ENCODE measurements at places on chromosomes 2 and 18. TPM values are rescaled to one million over a fixed set of nuclear protein-coding genes. Genes with fewer than 3 reads are reported as not detected.
A peak's percentile ranks its signal among the peaks of the same experiment; 100 is the strongest.

DNA sequence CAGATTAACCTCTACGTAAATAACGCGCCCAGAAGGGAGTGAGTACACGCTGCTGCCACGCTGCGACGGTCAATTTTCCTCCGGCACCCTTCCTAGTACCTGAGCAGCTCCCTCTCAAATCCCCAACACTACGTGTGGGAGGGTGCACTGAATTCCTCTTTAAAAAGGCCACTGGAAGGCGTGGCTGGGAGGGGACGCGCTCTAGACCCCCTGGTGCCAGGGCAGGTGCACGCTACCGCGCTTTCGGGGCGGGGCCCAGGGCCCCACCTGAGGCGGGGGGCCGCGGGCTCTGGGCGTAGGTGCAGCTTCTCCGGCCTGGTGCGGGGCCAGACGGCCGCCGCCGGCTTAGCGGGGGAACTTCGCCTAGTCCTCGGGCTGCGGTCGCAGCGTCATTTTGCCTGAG is 668 bp upstream of the ANKRD12 start:
- peak overlapping the region; percentile 97 for H3K4me3 ChIP-seq
- no peak for DNase-seq
- H3K36me3 ChIP-seq = peaks cover 27% of the 10 kb centered on the region
- H3K4me1 ChIP-seq = peaks cover 39% of the 10 kb centered on the region

DNA sequence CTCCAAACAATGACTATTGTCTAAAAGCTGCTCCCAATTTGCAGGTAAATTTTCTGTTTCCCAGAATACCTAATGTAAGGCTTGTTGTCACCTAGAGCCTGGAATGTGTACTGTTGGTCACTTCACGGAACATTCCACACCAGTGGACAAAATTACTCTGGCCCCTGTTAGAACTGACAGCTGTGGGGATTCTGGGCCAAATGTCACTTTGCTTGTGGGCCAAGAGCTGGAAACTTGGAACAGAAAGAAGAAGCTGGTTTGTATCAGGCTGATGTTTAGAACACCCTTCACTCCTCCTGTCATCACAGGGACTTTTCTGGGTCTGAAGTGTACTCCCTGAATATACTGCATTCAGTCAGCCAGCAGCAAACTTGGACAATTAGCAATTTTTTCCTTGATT is 495.6 kb upstream of the SYT4 start:
- H3K36me3 ChIP-seq = no peaks in the 10 kb centered on the region
- no peaks in the 10 kb centered on the region for H3K27me3 ChIP-seq
- no peak overlapping the region for H3K27ac ChIP-seq
- DNase-seq = no peak

DNA sequence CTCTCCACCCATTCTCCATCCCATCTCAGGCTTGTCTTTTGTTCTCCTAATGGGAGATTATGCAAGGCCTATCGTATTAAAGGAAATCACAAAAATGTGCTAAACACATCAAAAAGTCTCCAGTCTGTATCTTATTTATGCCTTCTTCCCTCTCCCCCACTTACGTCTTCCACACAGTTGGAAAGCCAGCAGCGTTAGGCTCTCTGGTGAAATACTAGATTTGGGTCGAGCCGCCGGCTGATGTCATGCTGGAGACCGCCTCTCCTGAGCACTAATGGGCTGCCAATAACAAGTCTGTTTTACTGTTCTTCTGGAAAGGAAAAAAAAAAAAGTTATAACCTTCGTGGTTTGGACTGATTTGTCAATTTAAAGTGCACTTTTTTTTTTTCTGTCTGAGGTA is 182.7 kb upstream of the SIX2 start:
- no peak overlapping the region for H3K4me3 ChIP-seq
- no peak overlapping the region for H3K27ac ChIP-seq
- no peaks in the 10 kb centered on the region for H3K4me1 ChIP-seq
- H3K36me3 ChIP-seq = no peaks in the 10 kb centered on the region
- H3K27me3 ChIP-seq = peaks cover 27% of the 10 kb centered on the region
- DNase-seq = no peak

GRCh38 chr2:159933040-159933726 is 129.2 kb downstream of the PLA2R1 start:
- no peak overlapping the region for H3K4me3 ChIP-seq
- DNase-seq = no peak
- peaks cover 4% of the 10 kb centered on the region for H3K27me3 ChIP-seq
- H3K4me1 ChIP-seq = peaks cover 4% of the 10 kb centered on the region
- H3K27ac ChIP-seq = no peak overlapping the region

GRCh38 chr2:75751824-75752468 is 41.2 kb upstream of the GCFC2 start:
- no peak overlapping the region for H3K27ac ChIP-seq
- no peaks in the 10 kb centered on the region for H3K4me1 ChIP-seq
- H3K27me3 ChIP-seq = peaks cover 3% of the 10 kb centered on the region
- H3K36me3 ChIP-seq = no peaks in the 10 kb centered on the region
- H3K4me3 ChIP-seq = no peak overlapping the region
- DNase-seq = no peak

DNA sequence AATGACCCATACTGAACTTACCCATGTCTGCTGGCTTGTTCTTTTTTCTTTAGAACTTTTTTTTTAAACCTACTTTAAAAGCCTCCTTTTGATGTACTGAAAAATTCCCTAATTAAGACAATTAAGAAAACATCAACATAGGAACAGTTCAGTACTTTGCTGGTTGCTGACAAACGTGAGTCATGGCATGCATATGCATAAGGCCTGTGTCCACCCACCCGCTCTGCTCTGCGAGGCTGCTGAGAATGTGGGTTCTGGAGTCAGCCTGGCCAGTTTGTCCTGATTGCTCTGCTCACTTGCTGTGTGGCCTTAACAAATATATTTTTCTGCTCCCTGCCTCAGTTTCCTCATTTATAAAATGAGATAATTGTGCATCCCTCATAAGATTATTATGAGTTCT is 27.3 kb downstream of the LAMA3 start:
- H3K4me3 ChIP-seq = no peak overlapping the region
- peaks cover 16% of the 10 kb centered on the region for H3K4me1 ChIP-seq
- no peaks in the 10 kb centered on the region for H3K36me3 ChIP-seq

DNA sequence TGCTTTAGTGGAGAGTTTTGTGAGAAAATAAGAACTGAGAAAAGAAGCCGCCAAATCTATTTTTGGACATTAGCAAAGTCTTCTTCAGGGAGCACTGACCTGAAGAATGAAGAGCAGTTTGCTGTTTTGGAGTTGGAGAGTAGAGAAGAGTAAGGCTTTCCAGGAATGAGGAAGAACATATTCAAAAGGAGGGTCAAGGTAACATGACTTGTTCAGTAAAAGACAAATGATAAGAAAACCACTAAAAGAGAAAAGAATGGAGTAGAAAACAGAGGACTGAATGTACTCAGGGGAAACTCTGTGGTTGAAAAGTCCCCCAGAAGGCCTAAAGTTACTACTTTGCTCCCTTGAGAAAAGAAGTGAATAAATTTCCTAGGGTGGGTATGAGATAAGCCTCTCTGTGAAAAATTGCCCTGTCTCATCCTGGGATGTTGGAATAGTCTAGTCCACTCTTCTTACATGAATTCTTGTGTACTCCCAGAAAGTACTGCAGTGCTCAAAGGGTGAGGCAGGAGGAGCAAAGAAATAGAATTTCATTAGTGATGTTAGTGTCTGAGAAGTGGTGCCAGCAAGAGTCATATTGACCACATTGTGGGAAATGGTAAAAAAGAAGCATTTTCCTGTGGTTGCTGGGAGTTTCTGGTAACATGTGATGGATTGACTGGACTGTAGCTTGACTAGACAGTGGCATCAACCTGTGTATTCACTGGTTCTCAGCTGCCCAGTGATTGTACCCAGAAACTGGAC is 27.8 kb downstream of the MBD5 start:
- no peak overlapping the region for H3K27ac ChIP-seq
- DNase-seq = no peak
- H3K36me3 ChIP-seq = peaks cover 16% of the 10 kb centered on the region
- no peaks in the 10 kb centered on the region for H3K27me3 ChIP-seq
- H3K4me1 ChIP-seq = peaks cover 36% of the 10 kb centered on the region
- no peak overlapping the region for H3K4me3 ChIP-seq

- H3K27me3 ChIP-seq = peaks cover 15% of the 10 kb centered on the region
- H3K4me3 ChIP-seq = no peak overlapping the region
- no peaks in the 10 kb centered on the region for H3K36me3 ChIP-seq
These were observed 118.0 kb upstream of the RAB27B start for GRCh38 chr18:54710074-54710899.

GRCh38 chr18:9353596-9353995 is 19.0 kb downstream of the TWSG1 start:
- DNase-seq = no peak
- no peak overlapping the region for H3K27ac ChIP-seq
- H3K4me1 ChIP-seq = no peaks in the 10 kb centered on the region
- H3K36me3 ChIP-seq = peaks cover 3% of the 10 kb centered on the region
- no peak overlapping the region for H3K4me3 ChIP-seq

DNA sequence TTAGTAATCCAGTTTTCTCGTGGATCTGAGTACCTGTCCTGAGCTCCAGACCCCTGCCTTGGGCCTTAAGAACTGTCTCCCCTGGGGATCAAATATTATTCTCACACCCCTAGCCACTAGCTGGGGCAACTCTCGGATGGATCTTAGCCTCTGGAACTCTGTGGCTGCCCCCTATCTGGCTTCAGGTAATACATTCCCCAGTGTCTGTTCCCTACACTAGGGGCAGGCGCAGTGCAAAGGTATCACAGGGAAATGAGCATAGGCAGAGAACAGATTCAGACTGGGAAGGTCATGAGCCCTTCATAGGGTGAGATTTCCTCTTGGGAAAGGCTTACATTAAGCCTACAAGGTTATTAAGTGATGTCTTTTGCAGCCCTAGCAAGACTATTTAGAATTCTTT is 11.2 kb upstream of the SIX2 start:
- no peak overlapping the region for H3K27ac ChIP-seq
- DNase-seq = no peak
- peaks cover 2% of the 10 kb centered on the region for H3K4me1 ChIP-seq
- H3K4me3 ChIP-seq = no peak overlapping the region

GRCh38 chr2:236498369-236498768 is 71.3 kb upstream of the ACKR3 start:
- H3K27me3 ChIP-seq = peaks cover 6% of the 10 kb centered on the region
- H3K27ac ChIP-seq = no peak overlapping the region
- H3K36me3 ChIP-seq = peaks cover 2% of the 10 kb centered on the region
- H3K4me3 ChIP-seq = no peak overlapping the region
- H3K4me1 ChIP-seq = no peaks in the 10 kb centered on the region

DNA sequence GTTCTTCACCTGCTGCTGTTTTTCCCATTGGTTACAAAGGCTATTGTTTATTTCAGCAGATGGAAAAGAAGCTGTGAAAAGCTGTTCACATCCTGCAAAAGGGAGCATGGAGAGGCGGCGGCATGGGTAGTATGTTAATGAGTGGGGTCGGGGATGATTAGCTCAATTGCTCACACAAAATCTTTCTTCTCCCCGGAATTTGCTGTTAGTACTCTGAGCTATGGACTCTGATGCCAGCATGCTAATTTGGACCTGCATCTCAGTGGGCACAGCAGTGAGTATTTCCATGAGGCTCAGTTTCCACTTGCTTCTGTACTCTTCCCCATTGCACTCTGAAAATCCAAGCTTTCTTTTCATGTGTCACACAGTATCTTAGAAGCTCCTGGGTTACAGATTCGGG is 61.6 kb downstream of the DNER start:
- H3K27ac ChIP-seq = no peak overlapping the region
- peaks cover 5% of the 10 kb centered on the region for H3K27me3 ChIP-seq
- H3K36me3 ChIP-seq = no peaks in the 10 kb centered on the region
- no peak for DNase-seq
- H3K4me3 ChIP-seq = no peak overlapping the region

DNA sequence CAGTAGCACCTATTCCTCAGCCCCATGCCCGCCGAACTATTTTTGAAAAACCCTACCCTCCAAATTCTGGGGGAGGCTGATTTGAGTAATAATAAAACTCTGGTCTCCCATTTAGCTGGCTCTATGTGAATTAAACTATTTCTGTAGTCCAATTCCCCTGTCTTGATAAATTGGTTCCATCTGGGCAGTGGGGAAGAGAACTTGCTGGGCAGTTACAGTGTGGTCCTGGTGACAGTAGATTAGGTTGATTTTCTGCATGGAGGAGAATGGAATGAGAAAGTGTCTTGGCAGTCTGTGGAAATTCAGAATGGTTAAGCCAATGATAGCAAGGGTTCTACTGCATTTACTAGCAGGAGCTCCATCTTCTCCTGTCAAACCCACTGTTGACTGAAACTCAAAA is 95.0 kb downstream of the SPP2 start:
- H3K36me3 ChIP-seq = peaks cover 4% of the 10 kb centered on the region
- H3K4me3 ChIP-seq = no peak overlapping the region
- no peak overlapping the region for H3K27ac ChIP-seq
- DNase-seq = no peak
- H3K27me3 ChIP-seq = no peaks in the 10 kb centered on the region
- peaks cover 25% of the 10 kb centered on the region for H3K4me1 ChIP-seq

DNA sequence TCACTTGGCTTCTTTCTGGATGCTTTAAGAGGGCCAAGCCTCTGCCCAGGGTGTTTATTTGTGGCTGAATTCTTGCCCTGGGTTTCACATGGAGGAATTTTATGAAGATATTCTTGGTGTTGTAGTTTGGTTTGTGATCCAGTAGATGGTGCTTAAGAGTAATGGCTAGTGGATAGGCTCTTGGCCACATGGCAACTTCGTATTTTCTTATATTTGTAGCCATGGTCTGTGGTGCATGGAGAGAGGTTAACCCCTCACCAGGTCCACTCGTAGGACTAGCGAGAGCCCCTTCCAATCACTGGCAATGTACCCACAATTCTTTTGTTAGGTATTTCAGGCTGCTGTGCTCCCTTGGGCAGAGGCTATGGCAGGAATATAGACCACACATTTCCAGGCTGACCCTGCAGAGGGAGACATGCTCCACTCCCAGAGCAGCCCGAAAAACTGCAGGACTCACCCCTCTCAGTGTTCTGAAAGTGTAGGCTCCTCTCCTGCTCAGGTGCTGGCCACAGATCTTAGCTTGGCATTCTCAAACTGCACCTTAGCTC is 582.1 kb upstream of the SETBP1 start:
- no peak for DNase-seq
- H3K4me1 ChIP-seq = no peaks in the 10 kb centered on the region
- no peaks in the 10 kb centered on the region for H3K36me3 ChIP-seq

- DNase-seq = no peak
- H3K36me3 ChIP-seq = peaks cover 39% of the 10 kb centered on the region
- H3K27me3 ChIP-seq = no peaks in the 10 kb centered on the region
- H3K4me3 ChIP-seq = no peak overlapping the region
These were observed 41.4 kb downstream of the PDK1 start for GRCh38 chr2:172597176-172597842.

DNA sequence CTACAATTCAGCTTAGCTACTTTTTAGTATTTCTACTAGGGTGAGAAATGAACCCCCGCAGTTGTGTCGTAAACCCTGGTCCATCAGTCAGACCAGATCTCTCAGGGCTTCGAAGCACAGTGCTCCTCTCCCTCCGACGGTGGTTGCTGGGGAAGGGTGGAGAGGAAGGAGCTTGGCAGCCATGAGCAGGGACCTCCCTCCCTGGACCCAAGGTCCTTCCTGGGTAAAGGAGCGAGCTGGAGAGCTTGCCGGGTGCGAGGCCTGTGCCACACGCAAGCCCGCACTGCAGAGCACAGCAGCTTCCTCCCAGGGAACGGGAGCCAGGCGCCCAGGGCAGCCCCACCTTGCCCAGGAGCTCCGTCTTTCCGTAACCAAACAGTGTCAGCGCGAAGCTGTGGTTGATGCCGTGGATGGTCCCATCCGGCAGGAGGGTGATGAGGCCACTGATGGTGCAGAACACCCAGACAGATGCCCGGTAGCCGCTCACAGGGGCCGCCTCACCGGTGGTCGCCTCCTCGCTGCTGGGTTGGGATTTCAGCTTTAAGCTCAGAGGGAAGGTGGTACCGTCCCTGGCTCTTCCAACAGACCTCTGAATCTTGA is 12.5 kb downstream of the PASK start:
- H3K36me3 ChIP-seq = peaks cover 12% of the 10 kb centered on the region
- peak; percentile 17 for DNase-seq
- no peaks in the 10 kb centered on the region for H3K27me3 ChIP-seq

Gene SUCLG1
- 66.2 TPM for total RNA-seq

Gene IL1F10
- not detected for total RNA-seq

Gene MXD1
- total RNA-seq = 14.3 TPM

Gene CAVIN2
- total RNA-seq = not detected

Gene NDUFV2
- 166 TPM for total RNA-seq

Measured in activated naive CD8-positive, alpha-beta T cell treated with anti-CD3 and anti-CD28 coated beads, Interleukin-2, amount 10 ng/mL, durations not matched to agents 7 days and 5 days (primary cell).